ENCODE measurements at places on chromosomes 3 and 15.

DNA sequence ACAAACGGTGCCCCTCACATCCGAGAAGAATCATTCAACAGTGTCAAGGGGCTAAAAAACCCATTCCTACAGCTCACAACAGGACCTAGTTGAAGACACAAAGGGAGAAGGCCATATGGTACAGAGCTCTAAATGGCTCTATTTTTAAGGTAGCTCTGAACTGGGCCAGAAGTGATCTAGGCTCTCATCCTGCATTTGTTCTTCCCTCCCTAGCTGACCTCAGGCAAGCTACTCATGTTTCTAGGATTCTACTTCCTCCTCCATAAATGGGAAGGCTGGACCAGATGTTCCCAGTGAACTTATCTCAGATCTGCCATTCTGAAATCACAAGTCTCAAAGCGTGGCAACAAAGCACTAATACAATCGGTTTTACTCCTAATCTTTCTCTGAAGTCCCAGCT is 62.3 kb downstream of the CPNE4 start:
- no peak for DNase-seq

- DNase-seq = no peak
Measured at GRCh38 chr3:13545952-13546454, 2.9 kb upstream of the FBLN2 start.

DNA sequence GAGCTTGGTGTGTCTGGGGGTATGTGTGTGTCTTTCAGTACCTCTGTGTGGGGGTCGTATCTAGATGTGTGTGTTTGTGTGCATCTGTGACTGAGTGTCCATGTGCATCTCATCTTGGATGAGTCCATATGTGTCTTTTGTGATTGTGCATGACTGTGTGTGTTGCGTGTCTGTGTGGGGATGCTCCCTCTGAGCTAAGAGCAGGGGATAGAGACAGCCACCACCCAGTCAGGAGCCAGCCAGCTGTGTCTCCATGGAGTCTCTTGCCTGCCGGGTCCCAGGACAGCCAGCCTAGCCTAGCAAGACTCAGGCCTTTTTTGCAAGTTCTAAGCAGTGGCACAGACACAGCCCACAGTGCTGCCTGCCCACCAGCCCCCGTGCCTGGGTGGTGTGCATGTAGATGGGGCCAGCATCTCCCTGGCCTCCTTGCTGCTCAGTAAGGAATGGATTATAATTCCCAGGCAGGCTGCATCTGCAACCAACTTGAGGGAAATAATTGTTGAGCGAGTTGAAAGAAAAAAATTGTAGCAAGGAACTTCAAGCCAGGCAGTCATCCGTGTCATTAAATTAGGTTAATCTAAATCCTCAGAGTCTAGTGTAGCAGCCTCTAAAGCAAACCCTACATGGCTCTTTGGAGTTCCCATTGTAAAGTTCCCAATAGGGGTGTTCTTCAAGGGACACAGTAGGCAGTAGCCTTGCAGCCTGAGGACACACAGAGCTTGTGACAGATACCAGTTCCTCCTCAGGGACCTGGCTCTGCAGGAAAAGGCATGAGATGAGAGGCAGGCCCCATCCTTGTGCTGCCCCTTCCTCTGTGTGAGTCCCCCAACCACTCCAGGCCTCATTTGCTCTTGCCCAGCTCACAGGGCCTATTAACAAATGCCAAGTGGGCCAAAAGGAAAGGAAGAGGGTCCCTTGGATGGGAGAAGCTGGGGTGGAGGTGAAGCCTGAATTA is 35.9 kb upstream of the MRPS22 start:
- DNase-seq = no peak

GRCh38 chr3:23701716-23702597 is 103.8 kb upstream of the UBE2E1 start:
- no peak for DNase-seq

DNA sequence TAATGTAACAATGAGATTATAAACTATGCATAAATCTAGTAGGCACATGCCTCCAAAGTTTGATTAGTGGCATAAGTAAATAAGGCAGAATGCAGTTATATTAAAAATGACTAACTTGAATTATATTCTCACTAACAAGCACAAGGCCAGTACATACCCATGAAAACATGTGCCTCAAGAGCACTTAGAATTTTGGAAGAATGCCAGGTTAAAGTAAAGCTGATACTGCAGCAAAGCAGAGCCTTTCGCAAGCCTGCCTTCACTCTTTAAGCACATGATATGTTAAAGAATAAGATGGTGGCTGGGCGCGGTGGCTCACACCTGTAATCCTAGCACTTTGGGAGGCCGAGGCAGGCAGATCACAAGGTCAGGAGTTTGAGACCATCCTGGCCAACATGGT is 49.0 kb downstream of the KBTBD12 start:
- no peak for DNase-seq

- DNase-seq = no peak
Measured at GRCh38 chr3:152941859-152942258, 106.9 kb downstream of the P2RY1 start.

DNA sequence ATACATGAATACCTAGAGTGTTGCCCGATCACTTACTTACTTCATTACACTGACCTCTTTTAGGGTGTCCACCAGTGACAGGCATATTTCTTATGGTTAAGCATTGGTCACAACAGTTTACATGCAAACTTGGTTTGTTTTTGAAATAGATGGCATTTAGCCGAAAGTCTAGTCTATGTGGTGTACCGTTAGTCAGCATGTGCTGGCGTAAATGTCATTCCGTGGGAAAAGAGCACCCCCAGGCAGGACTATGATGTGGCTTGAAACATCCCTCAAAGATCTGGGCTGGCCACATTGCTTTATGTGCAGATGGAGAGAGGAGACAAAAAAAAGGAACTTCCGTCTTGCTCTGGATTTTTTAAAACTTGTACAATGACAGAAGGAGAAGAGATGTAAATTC is 357.0 kb upstream of the ICE2 start:
- DNase-seq = no peak

- no peak for DNase-seq
Measured at GRCh38 chr3:24263069-24263668, 231.5 kb downstream of the THRB start.

DNA sequence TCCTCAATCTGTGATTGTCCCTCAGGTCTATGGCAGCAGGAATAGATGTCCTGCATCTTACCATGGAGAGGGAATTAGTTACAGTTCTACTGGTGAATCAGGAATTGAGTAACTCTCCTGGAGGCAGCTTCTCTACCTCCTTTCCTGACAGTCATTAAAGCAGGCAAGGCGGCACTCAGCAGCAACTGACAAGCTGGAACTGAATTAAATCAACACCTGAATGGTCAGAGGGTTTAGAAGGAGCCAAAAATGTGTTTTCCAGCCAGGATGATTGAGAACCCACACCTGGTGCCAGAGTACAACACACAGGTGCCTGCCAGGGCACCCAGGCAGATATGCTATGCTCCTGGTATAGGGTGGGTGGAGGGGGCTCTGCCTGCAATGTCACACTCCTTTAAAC is 43.1 kb upstream of the TIPARP start:
- DNase-seq = no peak

DNA sequence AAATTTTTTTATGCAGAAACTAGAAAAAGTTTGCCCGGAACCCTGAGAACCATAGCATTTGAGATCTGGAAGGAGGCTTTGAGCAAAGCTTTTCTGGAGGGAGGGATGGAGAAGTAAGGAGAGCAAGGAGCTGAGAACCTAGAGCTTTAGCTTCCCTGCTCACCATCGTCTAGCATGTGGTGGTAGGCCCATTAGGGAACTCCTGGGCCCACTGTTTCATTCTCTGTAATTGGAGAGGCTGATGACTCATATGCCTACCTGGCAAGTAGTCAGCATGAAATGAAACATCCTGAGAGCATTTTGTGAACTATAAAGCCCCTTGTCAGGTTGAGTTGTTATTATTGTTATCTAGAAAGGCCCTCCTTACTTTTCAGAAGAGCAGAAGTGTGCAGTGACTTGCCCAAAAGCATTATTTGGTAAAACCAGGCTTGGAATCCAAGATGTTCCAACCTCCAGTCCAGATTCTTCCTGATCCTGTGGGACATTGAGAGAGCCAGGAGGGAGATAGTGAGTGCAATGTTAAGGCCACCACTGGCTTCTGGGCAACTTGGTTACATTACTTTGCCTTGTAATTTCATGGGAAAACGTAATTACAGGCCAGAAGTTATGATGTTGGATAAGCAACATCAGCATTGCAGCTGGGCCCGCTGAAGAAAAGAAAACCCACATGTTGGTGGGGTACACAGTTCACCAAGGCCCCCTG is 104.5 kb upstream of the BFSP2 start:
- no peak for DNase-seq

GRCh38 chr3:164132878-164133277 is 945.4 kb downstream of the SI start:
- no peak for DNase-seq

DNA sequence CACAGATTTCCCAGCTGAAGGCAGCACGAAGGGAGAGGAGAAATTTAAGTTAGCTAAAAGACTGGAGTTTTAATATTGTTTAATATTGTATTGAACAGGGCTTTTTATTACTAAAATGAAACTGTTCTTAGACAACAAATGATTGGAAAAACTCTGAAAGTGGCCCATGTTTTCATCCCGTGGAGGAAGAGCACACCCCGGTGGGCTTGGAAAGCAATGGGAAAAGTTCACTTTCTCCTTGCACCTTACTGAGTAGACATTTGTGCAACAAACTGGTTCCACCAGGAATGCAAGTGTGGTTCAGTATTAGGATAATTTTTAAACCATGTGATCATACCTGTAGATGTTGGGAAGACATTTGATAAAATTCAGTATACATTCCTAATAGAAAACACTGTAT is 8.2 kb upstream of the ESYT3 start:
- no peak for DNase-seq

GRCh38 chr15:39438799-39439592 is 141.9 kb upstream of the THBS1 start:
- no peak for DNase-seq

- DNase-seq = no peak
Measured at GRCh38 chr3:126459111-126459762, 16.5 kb downstream of the ZXDC start.

GRCh38 chr15:64249883-64250575 is 87.2 kb upstream of the PPIB start:
- DNase-seq = no peak

- DNase-seq = no peak
Measured at GRCh38 chr15:101504866-101505609, 15.5 kb upstream of the PCSK6 start.

GRCh38 chr15:66047321-66048024 is 178.2 kb downstream of the RAB11A start:
- no peak for DNase-seq

DNA sequence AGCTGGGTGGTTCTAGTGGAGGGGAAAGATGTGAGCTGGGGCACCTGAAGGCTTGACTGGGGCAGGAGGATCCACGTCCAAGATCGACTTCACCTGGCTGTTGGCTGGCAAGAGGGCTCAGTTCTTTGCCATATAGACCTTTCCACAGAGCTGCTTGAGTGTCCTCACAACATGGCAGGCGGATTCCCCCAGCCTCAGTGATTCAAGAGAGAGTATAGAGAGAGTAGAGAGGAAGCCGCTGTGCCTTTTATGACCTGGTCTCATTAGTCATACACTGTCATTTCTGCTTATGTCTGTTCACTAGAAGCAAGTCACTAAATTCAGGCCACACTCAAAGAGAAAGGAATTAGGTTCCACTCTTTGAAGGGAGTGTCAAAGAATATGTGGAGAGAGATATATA is 101.6 kb downstream of the APBA2 start:
- no peak for DNase-seq

- no peak for DNase-seq
Measured at GRCh38 chr15:84949043-84949442, 32.6 kb upstream of the PDE8A start.

DNA sequence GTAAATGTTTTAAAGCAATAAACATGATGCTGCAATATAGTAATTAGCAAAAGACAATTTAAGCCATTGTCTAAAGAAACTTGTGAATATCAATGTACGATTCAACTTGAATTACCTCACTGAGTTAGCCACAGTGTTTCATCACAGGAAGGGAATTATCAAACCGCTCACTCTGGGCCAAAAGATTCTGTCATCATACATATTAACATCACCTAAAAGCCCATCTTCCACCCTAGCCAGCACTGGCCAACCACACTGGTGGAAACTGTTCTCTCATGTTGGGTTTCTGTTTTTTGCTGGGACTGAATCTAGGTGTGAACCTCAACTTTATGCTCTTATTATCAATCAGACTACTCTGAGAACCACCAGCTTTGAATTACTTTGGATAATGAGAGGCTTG is 497.7 kb upstream of the THBS1 start:
- DNase-seq = no peak

DNA sequence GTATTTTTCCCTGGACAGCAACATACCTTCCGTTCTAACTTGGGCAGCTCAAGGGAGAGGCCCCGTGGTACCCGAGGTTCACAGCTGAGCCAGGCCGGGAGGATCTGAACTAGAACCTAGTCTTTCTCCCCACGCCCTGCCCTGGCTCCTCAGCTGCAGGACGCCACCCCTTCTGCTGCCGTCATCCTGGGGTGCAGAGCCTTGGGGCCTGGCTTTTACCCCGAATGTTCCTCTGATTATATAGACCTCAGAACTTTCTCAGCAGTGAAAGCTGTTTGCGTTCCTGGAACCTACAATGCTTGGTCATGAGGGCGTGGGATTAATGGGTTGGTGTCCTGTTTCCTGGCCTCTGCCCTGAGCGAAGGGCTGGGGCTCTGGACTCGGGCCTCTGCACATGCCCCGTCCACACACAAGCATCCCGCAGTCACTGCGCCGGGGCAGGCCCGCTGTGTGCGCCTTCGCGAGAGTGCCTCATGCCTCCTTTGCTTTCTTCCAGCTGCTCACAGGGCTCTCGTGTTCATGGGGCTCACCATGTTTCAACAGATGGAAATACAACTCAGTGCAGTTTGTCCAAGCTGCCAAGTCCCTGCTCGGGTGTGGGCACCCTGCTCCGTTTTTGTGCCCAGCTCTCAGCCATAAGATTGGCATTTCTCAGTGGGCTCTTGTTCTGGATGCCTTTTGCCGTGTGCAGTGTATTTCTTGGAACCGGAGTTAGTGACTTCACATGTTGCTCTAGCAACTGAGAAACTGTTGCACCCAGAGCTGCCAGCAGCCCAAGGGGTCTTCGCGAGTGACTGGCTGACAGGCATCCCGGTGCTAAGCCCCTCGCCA is 20.4 kb downstream of the SYNM start:
- no peak for DNase-seq

- no peak for DNase-seq
Measured at GRCh38 chr15:50909010-50909317, 481 bp downstream of the AP4E1 start.

DNA sequence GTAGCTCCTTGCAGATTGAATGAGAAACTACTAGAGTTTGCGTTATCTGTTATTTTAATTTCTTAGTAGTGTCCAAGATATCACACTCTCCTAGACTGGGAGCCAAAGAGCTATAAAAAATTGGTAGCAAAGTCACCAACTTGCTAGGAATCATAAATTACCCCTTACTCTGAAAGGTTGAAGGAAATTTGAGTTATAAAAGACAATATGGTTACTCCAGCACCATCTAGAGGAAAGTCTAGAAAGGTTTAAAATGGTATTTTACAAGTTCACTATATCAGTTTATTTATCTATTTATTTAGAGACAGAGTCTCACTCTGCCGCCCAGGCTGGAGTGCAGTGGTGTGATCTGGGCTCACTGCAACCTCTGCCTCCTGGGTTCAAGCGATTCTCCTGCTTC is 121.6 kb downstream of the RBPMS2 start:
- no peak for DNase-seq

- DNase-seq = no peak
Measured at GRCh38 chr3:9198899-9199335, 50.5 kb downstream of the SRGAP3 start.

Measured in CD4-positive, alpha-beta T cell treated with Interleukin-6 at 100 ng/mL for 8 hours (primary cell).